ENCODE measurements at places on chromosomes 7 and 10. TPM values are rescaled to one million over a fixed set of nuclear protein-coding genes. Genes with fewer than 3 reads are reported as not detected.

The HOXA6 gene
- not detected for total RNA-seq

GRCh38 chr10:114374053-114374791 lies 30.1 kb downstream of the AFAP1L2 start:
- no peak for DNase-seq
- H3K4me1 ChIP-seq: peaks cover 5% of the 10 kb centered on the region
- H3K27me3 ChIP-seq: peaks cover 5% of the 10 kb centered on the region
- no peaks in the 10 kb centered on the region for H3K36me3 ChIP-seq

DNA sequence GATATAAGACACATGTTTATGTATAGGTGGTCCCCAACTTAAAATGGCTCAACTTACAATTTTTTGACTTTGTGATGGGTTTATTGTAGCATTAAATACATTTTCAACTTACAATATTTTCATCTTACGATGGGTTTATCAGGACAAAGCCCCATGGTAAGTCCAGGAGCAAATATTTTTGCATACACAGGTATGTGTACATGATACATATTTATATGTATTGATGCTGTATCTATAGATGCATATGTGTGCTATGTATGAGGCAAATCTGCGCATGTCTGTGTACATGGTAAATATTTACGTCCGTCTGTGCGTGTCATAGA lies 664 bp upstream of the UBE3C start:
- peaks cover 33% of the 10 kb centered on the region for H3K36me3 ChIP-seq
- H3K4me3 ChIP-seq: peak overlapping the region; percentile 86
- no peaks in the 10 kb centered on the region for H3K27me3 ChIP-seq
- peak overlapping the region; percentile 96 for H3K27ac ChIP-seq
- DNase-seq: no peak
- peaks cover 28% of the 10 kb centered on the region for H3K4me1 ChIP-seq

DNA sequence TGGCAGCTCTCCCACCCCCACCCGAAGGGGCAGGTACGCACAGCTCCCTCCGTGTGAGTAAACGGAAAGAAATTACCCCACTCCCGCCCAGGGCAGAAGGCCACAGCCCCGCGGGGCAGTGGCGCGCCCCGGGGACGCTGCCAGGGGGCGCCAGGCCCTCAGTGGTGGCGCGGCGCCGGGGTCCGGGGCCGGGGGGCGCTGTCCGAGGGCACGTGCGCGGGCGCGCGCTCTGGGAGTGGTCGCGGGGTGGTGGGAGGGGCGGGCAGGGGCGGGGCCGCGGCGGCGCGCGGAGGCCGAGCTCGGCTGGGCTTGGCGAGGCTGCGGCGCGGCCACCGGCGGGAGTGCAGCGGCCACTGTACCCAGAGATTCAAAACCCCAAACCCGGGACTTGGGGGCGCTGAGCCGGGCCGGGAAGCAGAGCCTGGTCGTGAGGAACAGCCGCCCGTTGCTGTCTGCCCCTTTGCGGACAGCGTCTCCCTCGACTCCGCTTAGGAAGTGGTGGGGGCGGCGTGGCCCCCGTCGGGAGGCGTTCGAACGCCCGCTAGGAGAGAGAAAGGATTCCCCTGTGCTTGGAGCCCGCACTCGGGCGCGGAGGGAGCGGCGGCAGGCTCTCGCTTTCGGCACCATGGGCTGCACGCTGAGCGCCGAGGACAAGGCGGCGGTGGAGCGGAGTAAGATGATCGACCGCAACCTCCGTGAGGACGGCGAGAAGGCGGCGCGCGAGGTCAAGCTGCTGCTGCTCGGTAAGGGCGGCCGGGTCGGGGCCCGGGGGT lies at the start of gene GNAI1:
TSS of gene GNAI1 (plus strand) at position 296 of the 773 bp plus-strand sequence. CDS start at position 626, 330 bp downstream.
- peaks cover 51% of the 10 kb centered on the region for H3K27me3 ChIP-seq
- H3K36me3 ChIP-seq: no peaks in the 10 kb centered on the region
- peak; percentile 11 for DNase-seq
- H3K27ac ChIP-seq: peak within 1 kb of the TSS; percentile 60

The TMEM196 gene
- not detected for total RNA-seq

DNA sequence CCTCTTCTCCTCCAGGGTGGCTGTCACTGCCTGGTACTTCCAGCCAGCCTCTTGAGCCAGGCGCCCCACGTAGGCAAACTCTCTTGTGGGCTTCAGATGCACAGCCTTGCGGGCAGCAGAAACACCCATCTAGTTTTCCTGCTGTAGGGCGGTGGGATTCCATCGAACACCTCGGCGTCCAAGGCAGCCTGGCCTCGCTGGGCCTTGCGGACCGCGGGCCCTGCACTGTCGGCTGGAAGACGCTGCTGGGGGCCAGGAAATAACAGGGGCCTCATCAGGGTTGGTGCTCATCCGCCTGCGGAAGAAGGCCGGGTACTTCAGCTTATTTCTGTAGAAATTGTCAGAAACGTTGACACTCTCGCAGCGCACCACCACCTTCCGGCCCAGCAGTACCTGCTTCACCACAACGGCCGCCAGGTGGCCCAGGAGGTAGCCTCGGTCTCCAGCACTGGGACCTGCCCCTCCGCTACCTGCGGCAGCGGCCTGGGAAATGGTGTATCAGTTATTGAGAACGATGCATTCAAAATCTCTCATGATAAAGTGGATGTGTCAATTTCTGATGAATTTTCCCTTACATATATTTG lies 61.1 kb downstream of the WDFY4 start:
- H3K4me3 ChIP-seq: no peak overlapping the region
- no peak for DNase-seq
- no peak overlapping the region for H3K27ac ChIP-seq

- H3K4me1 ChIP-seq: peaks cover 86% of the 10 kb centered on the region
- H3K27ac ChIP-seq: peak overlapping the region; percentile 64
- H3K27me3 ChIP-seq: no peaks in the 10 kb centered on the region
- DNase-seq: no peak
- H3K36me3 ChIP-seq: peaks cover 53% of the 10 kb centered on the region
- peak overlapping the region; percentile 9 for H3K4me3 ChIP-seq
Observed at GRCh38 chr7:24913801-24914464, 66.0 kb downstream of the OSBPL3 start.

DNA sequence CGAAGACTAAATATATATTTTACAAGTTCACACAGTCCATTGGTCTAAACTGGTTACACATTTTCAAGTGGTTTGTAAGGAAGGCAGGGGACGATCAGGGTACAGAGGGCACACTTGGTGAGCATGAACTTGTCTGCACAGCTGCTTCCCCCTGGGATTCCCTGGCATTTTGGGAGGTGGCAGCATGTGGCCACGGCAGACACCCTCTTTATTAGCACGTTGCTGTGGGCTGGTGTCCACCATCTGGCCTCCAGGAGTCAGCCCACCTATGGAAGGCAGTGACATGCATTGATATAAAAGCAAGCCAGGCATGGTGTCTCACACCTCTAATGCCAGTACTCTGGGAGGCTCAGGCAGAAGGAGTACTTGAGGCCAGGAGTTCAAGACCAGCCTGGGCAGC lies 350.2 kb downstream of the TYW1 start:
- H3K36me3 ChIP-seq: peaks cover 15% of the 10 kb centered on the region
- no peaks in the 10 kb centered on the region for H3K27me3 ChIP-seq
- no peak overlapping the region for H3K27ac ChIP-seq
- H3K4me1 ChIP-seq: no peaks in the 10 kb centered on the region
- no peak for DNase-seq
- no peak overlapping the region for H3K4me3 ChIP-seq

The UCN3 gene
- total RNA-seq: not detected

The DGKB gene
- not detected for total RNA-seq

DNA sequence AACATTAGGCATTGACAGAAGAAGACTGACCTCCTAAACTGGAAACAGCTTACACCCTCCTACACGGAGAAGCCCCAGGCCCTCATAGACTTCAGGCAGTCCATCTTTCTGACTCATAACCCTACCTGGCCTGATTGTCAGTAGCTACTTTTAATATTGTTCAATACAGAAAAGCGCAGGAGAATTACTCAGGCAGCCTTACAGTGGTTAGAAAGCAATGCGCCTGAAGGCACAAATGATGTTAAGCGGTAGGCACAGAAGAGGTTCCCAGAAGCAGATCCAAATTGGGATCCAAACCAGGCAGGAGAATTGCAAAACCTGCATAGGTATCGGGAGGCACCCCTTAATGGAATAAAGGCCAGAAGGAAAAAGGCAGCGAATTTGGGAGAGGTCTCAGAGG lies 5.4 kb upstream of the CYREN start:
- peaks cover 13% of the 10 kb centered on the region for H3K36me3 ChIP-seq
- no peak overlapping the region for H3K27ac ChIP-seq
- H3K27me3 ChIP-seq: no peaks in the 10 kb centered on the region
- peaks cover 7% of the 10 kb centered on the region for H3K4me1 ChIP-seq
- DNase-seq: no peak

- no peaks in the 10 kb centered on the region for H3K36me3 ChIP-seq
- H3K4me3 ChIP-seq: no peak overlapping the region
- no peak overlapping the region for H3K27ac ChIP-seq
- no peak for DNase-seq
Observed at GRCh38 chr10:70272925-70273316, 10.9 kb downstream of the NPFFR1 start.

The RAPGEF5 gene
- total RNA-seq: 0.82 TPM

DNA sequence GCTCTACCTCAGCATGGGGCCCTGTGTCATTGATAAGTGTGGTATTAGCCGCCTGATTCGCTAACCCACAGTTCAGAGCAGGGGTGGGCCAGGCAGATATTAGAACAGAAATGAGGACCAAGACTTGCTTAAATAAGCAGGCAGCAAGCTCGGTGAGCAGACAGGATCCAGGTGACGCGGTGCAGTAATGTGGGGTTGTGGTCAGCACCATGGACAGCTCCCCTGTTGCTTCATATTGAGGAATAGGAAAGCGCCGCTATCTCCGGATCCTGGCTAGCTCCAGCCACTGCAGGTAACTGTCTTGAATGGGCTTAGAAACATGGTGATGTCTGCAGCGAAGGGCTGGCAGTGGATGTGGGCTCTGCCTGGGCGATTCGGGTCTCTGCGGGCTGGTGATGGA lies 51.3 kb upstream of the GPR26 start:
- no peaks in the 10 kb centered on the region for H3K27me3 ChIP-seq
- H3K4me1 ChIP-seq: no peaks in the 10 kb centered on the region
- no peak overlapping the region for H3K4me3 ChIP-seq

GRCh38 chr7:101519324-101520023 lies 109.6 kb downstream of the MYL10 start:
- no peak overlapping the region for H3K27ac ChIP-seq
- H3K4me1 ChIP-seq: no peaks in the 10 kb centered on the region
- peaks cover 2% of the 10 kb centered on the region for H3K27me3 ChIP-seq
- no peak for DNase-seq

GRCh38 chr10:99983280-99983988 lies 26.3 kb downstream of the DNMBP start:
- no peak overlapping the region for H3K4me3 ChIP-seq
- DNase-seq: no peak
- H3K4me1 ChIP-seq: peaks cover 11% of the 10 kb centered on the region
- no peak overlapping the region for H3K27ac ChIP-seq
- H3K27me3 ChIP-seq: no peaks in the 10 kb centered on the region

DNA sequence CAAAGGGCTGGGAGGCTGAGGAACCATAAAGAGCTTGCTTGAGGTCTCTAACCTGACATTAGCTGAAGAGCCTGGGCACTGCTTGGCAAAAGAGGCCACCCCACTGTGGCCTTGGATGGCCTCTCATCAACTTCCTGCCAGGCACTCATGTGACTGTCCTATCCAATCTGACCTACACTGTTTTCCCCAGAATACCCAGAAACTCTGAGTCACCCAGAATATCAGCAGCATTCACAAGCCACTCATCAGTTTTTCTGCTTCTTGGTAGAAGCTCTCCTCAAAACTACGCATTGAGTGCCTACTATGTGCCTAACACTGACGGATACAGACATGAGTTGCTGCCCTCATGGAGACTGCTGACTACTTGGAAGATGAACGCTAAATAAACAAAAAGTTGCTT lies 4.1 kb upstream of the NT5C2 start:
- H3K4me3 ChIP-seq: no peak overlapping the region
- no peaks in the 10 kb centered on the region for H3K27me3 ChIP-seq
- no peak for DNase-seq
- peaks cover 15% of the 10 kb centered on the region for H3K4me1 ChIP-seq
- H3K27ac ChIP-seq: peak overlapping the region; percentile 66

DNA sequence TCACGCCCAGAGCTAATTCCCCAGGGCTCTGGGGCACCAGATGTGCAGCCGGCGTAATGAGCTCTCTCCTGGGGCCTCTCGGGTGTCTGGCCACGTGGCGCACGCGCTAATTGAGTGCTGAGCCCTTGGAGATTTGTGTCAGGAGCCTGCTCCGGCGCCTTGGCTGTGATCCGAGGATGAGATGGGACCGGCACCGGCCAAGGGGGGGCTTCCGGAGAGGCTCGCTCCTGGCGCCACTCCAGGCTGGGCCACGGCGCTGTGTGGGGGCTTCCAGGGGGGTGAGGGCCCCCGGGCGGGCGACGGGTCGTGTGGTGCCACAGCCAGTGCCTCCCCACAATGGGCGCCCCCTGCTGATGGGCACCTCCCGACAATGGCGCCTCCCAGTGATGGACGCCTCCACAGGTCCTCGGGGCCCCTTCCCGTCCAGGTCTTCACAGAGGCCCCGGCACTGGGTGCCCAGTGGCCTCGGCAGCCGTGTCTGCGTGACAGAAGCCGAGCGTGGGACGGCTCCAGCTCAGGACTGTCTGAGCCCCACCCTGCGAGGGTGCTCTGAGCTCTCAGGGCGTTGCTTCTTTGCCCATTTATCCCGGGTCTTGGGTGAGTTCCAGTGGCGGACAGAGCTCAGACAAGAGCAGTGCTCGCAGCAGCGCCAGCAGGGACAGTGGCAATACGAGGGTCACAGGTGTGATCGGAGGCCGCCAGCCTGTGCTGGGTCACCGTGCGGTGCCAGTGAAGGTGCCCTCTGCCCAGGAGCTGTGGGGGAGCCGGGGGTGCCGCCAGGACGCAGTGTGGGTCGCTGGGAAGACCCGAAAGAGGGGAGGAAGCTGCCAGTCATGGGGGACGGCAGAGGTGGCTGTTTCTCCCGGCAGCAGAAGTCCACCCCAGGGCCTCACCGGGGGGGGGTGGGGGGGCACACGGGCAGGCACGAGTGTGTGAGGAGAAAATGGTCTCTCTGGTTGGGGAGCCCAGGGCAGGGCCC lies 8.2 kb upstream of the NKX6-2 start:
- H3K4me1 ChIP-seq: no peaks in the 10 kb centered on the region
- H3K27me3 ChIP-seq: peaks cover 5% of the 10 kb centered on the region
- no peak overlapping the region for H3K27ac ChIP-seq
- no peak for DNase-seq

The C7orf33 gene
- total RNA-seq: not detected

The TET1 gene
- total RNA-seq: 1.6 TPM

- H3K27ac ChIP-seq: no peak overlapping the region
- no peak overlapping the region for H3K4me3 ChIP-seq
- H3K36me3 ChIP-seq: peaks cover 8% of the 10 kb centered on the region
- no peak for DNase-seq
Observed at GRCh38 chr7:105224884-105225651, 163.7 kb downstream of the SRPK2 start.

GRCh38 chr10:72370201-72370722 lies 15.5 kb upstream of the DNAJB12 start:
- no peak overlapping the region for H3K4me3 ChIP-seq
- peak; percentile 22 for DNase-seq
- H3K27me3 ChIP-seq: no peaks in the 10 kb centered on the region
- H3K4me1 ChIP-seq: peaks cover 17% of the 10 kb centered on the region

- no peak overlapping the region for H3K4me3 ChIP-seq
- no peaks in the 10 kb centered on the region for H3K4me1 ChIP-seq
- no peak overlapping the region for H3K27ac ChIP-seq
- H3K36me3 ChIP-seq: no peaks in the 10 kb centered on the region
- no peak for DNase-seq
Observed at GRCh38 chr7:106610996-106611886, 49.7 kb downstream of the CCDC71L start.

The CALML5 gene
- not detected for total RNA-seq

GRCh38 chr10:23432166-23432565 lies 6.7 kb upstream of the OTUD1 start:
- H3K4me1 ChIP-seq: no peaks in the 10 kb centered on the region
- no peak for DNase-seq
- H3K4me3 ChIP-seq: no peak overlapping the region
- H3K27me3 ChIP-seq: peaks cover 6% of the 10 kb centered on the region

Data from activated T-helper 2 cell treated with anti-CD3 and anti-CD28 coated beads, Interferon-gamma antibody, Interleukin-2, Interleukin-4, amounts not matched to agents 10 μg/mL and 5 μg/mL and 100 μg/mL, durations not matched to agents 14 hours and 24 hours and 36 hours (primary cell).